Stimulated activated naive CD4-positive, alpha-beta T cell treated with Interleukin-2 at 50 U/mL for 16 hours (primary cell): ENCODE measurements at places on chromosomes 2 and 18.

DNA sequence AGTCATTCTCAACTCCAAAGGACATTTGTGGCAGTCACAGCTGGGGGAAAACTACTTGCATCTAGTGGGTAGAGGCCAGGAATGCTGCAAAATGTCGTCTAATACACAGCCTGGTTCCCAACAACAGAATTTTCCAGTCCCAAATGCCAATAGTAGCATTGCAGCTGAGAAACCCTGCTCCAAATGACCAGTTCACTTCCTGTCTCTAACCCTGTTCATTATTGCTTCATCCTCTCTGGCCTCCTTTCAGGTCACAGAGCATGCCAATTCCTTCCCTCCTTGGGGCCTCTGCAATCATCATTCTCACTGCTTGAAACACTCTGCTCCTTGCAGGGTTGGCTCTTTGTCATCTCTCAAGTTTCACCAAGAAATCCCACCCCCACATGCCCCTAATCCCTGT, 139.1 kb downstream of the IRS1 start:
- no peak for DNase-seq

GRCh38 chr2:37851828-37852584, 73.1 kb upstream of the RMDN2 start:
- no peak for DNase-seq

- DNase-seq: no peak
Observed at GRCh38 chr18:24491927-24492834, 31.7 kb downstream of the HRH4 start.

GRCh38 chr2:215681799-215682596, 246.1 kb upstream of the FN1 start:
- DNase-seq: no peak

- no peak for DNase-seq
Observed at GRCh38 chr18:7567474-7568425, 634 bp downstream of the PTPRM start.

DNA sequence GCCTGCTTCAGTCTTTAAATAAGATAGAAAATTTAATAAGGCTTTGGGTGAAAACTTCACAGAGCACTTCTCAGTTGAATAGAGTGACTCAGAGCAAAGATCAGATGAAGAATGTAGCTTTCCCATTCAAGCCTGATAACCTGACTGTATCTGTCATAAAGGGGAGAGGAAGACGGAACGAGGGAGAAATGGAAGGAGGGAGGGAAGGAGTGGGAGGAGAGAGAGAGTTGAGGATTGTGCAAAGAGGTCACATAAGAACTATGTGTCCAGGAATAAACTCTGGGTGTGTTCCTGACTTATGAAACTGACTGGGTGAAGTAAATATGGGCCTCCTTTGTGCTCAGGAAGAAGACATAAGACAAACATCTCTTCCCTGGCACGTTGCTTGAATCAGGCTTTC, 385.5 kb downstream of the LPIN1 start:
- no peak for DNase-seq

DNA sequence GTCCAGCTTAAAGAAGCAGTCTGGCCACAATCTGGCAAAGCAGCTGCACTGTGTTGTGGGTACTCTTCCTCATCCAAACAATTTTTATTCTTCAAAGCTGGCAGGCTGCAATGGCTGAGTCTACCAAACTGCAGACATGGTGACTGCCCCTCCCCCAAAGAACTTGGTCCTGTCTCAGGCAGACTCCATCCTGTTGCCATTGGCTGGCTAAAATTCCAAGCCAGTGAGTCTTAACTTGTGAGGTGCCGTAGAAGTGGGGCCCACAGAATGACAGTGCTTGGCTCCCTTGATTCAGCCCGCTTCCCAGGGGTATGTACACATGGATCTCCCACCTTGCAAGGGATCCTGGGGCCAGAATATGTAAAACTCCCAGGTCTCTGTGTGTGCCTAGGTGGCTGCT, 14.5 kb upstream of the NXPH2 start:
- no peak for DNase-seq
